ENCODE measurements at places on chromosomes 5 and 9.

DNA sequence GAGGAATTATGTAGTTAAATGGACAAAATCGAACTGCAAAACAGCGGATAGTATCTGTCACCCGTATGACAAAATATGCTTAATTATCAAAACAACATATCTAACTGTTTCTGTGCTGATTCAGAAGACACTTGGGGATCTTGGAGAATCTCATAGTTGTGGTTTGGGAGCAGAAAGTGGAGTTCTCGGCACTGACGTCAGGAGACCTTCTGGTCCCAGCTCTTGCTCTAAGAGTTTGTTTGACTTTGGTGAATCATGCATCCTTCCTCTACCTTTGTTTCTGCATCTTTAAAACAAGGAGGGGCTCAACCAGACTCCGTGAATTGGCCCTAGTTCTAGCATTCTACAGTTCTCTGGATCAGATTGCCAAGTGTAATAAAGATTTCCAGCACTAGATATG is 37.0 kb upstream of the TAF1L start:
- no peak for DNase-seq

DNA sequence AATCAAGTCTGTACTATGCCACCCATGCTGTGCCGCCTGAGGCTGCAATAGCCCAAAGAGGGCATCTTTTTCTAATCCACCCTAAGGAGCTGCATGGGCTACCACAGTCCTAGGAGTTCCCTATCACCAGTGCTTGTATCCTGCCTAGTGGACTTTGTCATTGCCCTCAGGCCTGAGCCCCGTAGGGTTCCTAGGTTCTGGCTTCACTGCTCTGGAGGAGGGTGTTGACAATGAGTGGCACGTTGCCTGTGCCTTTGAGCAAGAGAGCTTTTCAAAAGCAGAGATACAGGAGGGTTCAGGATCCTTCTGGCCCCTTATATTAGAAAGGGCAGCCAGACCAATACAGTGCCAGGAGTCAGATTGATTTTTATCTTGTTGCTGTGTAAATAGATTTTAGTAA is 93.0 kb downstream of the PRDM6 start:
- no peak for DNase-seq

DNA sequence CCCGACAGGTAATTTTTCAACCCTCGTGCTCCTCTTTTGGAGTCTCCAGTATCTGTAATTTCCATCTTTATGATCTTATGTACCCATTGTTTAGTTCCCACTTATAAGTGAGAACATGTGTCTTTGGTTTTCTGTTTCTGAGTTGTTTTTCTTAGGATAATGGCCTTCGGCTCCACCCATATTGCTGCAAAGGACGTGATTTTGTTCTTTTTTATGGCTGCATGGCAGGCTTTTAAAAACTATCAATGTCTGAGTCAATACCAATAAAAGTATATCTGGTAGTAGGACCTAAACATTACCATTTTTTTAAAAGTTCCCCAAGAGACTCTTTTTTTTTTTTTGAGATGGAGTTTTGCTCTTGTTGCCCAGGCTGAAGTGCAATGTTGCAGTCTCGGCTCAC is 3.9 kb upstream of the SLC26A2 start:
- DNase-seq: no peak

DNA sequence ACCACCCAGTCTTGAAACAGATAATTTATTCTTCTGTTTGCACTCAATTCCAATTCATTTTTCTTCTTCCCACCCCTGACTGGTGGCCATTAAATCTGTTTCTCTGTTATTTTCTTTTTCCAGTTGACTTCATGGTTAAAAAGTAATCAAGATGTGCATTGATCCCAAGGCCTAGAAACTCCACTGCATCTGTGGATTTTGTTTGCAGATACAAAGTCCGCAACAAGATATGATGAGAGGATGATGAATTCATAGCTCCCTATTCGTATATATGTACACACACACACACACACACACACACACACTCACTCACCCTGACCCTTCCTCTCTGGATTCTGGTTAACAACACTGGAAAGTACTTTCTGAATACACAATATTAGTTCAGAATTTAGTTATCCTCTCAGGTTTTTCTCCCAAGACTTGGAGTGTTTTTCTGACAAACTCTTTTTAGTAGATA is 52.4 kb downstream of the CD180 start:
- DNase-seq: no peak

GRCh38 chr5:147779694-147780093 is 2.8 kb downstream of the JAKMIP2 start:
- DNase-seq: no peak
